Stimulated activated CD4-positive, alpha-beta T cell treated with anti-CD3 and anti-CD28 coated beads, Interleukin-1b, Interleukin-23, amount 100 ng/mL, for 4 hours (primary cell): ENCODE measurements at places on chromosomes 13 and 19.

DNA sequence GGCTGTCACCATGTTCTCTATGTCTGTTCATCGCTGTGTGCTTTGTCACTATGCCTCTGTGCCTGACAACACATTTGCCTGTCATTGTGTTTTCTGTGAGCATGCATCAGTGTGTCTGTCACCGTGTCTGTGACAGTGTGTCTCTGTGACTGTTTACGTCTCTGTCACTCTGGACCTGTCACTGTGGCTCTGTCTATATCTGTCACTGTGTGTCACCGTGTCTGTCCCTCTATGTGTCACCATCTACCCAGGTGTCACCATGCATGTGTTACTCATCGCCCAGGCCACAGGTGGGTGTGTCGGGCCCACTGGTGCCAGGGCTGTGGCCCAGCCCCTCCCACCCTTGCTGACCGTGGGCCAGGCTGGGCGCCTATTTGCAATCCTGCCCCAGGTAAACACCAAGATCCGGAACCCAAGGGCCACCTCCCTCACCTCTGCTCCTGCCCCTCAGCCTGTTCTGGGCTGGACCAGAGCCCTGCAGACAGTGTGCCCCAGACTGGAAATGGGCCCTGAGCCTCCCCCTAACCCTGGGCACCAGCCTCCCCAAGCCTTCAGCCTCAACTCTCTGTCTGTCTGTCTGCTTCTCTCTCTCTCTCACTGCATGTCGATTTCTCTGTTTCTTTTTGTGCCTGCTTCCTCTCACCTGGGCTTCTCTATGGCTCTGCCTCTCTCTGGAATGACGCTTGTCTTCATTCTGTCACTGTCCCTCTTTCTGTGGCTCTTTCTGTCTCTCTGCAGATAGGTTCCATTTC, 7.7 kb downstream of the IRF2BP1 start:
- no peak for DNase-seq

DNA sequence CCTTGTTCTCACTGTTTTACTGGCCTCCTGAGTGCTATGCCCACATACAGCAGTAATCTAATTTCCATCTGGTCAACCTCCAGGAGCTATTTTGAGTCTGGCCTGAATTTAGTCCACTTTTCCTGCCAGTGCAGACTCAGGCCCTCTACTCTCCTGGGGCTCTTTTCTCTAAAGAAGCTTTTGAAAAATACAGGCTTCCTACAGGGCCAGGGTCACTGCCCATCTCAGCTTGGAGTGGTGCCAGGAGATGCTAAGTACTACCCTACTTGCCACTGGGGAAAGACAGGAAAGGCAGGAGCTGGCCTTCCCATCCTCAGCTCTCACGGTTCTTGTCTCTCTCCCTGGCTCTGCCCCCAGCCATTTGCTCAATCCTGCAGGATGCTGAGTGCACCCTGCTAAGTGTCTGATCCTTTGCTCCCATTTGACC, 101.7 kb upstream of the SERP2 start:
- DNase-seq, result no peak

DNA sequence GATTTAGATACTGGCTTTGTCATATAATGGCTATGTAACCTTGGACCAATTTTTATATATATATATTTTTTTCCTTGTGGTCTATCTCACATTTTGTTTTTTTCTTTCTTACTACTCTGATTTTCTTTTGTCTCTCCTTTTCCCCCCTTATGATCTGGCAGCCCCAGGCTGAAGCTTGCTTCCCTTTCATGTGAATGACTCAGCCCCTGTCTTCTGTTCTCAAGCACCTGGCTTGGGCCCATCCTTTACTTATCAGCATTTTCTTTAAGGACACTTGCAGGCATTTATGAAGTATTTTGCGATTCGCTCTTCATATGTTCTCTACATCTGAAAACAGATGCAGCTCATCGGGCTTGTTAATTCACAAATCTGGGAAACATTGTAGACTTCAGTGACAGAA, 163.6 kb downstream of the SPRY2 start:
- no peak for DNase-seq

DNA sequence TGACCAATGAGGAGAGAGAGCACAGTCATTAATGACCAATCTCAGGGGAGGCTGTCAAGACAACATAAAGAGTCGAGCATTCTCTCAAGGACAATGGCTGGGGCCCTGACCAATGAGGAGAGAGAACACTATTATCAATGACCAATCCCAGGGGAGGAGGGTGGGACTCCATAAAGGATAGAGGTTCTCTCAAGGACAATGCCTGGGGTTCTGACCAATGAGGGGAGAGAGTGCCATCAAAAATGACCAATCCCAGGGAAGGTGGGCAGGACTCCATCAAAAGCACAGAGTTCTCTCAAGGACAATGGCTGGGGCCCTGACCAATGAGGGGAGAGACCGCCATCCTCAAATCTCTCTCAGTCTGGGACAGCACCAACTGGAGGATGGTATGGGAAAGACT, 3.3 kb upstream of the KLK11 start:
- DNase-seq, result no peak

DNA sequence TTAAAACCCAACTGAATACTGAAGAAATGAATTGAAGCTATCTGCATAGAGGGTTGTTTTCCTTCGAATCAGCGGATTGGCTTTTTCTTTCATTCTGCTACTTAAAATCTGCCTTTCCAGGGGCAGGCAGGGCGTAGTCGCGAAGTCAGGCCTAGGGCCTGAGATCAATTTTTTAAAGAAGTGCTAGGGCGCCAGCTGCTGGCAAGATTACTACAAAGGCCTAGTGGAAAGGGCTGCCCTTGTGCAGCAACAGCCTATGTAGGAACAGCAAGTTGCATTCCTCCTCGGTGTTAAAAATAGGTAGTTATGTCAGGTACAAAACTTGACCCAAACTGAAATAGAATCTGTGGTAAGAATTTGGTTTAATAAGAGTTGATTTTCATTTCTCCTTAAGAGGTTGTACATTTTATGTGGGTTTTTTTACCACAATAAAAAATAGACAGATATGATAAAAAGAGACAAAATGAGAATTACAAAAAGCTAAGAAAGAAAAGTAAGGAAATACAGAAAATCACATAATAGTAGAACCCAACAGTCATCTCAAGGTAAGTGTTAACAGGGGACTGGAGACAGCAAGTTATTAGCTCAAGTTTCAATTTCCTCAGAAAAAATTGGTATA, 9.5 kb upstream of the URAD start:
- no peak for DNase-seq

GRCh38 chr13:80101040-80101439, 239.9 kb downstream of the SPRY2 start:
- no peak for DNase-seq

- no peak for DNase-seq
Measured at GRCh38 chr13:27023385-27024073, 148.1 kb downstream of the USP12 start.

DNA sequence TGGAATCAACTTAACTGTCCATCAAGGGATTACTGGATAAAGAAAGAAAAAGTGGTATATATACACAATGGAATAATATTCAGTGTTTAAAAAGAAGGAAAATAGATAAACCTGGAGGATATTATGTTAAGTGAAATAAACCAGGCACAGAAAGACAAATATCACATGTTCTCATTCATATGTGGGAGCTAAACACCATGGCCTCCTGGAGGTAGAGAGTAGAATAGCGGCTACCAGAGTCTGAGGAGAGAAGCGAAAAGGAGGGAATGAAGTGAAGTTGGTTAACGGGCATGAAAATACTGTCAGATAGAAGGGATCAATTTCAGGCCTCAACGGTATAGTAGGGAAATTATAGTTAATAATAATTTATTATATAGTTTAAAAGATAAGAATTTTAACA, 147.5 kb upstream of the OBI1 start:
- no peak for DNase-seq

DNA sequence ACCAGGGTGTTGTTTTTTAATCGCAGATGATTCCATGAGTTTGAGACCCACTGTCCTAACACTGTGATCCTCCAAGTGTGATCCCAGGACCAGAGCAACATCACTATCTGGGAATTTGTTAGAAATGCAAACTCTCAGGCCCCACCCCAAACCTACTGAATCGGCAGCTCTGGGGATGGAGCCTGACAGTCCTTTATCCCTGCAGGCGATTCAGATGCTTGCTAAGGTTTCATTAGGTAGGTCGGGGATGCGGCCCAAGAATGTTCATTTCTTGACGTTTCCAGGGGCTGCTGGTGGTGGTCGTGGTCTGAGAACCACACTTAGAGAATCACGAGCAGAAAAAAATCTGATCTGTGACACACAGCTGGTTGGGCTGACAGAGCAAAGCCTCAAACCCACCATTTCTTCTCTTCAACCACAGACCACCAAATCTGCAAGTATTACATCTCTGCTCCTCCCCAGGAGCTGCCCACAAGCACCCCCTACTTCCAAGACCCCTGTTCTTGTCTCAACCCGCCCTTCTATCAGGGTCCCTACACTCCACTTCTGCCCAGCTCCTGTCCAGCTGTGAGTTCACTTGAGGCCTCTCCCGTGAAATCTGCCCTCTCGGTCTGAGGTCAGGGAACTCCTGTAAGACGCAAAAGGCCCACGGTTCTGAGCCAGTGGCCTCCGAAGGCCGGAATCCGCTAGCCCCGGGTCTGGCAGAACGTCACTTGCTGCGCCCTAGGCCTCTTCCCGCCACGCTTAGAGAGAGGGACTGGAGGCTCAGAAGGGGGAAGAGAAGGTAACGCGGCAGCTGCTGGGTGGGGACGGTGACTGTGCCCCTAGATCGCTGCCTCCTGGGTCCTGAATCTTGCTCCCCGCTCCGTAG, 1.1 kb upstream of the FARP1 start:
- DNase-seq, result no peak

DNA sequence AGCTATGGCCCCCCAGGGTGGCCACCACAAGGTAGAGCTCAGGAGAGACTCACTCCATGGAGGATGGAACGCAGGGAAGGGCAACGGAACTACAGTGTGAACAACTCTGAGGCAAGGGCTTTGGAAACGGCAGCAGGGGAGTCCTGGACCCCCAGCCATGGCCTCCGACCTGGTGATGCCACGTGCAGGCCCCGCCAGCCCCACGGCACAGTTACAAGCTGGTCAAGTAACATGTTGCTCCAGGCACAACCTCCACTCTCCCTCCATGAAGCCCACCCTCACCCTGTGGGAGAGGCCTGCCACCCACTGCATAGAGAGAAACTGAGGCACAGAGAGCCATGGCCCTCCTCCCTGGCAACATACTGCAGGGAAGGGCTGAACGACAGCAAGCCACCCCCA, 9.1 kb upstream of the CERS1 start:
- no peak for DNase-seq

GRCh38 chr13:98428256-98428966, 148.5 kb downstream of the STK24 start:
- no peak for DNase-seq

GRCh38 chr13:86877441-86877840, 793.7 kb upstream of the SLITRK5 start:
- no peak for DNase-seq

DNA sequence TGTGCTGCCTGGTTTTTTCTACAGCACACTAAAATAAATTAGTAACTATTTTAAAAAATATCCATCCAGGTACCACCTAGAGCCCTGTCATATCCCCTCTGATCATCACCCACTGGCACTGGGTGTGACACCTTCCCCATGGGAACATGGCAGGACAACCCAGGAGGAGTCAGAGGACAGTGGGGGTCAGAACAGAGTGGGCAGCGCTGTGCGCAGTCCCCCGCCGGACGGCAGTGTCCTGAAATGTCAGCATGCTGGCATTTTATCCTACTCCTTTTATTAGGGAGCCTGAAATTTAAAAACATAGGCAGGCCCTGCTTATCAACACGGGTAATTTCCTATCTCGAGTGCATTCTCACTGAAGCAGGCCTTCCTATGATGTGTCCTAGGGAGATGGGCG, 42.1 kb upstream of the GAS6 start:
- no peak for DNase-seq

DNA sequence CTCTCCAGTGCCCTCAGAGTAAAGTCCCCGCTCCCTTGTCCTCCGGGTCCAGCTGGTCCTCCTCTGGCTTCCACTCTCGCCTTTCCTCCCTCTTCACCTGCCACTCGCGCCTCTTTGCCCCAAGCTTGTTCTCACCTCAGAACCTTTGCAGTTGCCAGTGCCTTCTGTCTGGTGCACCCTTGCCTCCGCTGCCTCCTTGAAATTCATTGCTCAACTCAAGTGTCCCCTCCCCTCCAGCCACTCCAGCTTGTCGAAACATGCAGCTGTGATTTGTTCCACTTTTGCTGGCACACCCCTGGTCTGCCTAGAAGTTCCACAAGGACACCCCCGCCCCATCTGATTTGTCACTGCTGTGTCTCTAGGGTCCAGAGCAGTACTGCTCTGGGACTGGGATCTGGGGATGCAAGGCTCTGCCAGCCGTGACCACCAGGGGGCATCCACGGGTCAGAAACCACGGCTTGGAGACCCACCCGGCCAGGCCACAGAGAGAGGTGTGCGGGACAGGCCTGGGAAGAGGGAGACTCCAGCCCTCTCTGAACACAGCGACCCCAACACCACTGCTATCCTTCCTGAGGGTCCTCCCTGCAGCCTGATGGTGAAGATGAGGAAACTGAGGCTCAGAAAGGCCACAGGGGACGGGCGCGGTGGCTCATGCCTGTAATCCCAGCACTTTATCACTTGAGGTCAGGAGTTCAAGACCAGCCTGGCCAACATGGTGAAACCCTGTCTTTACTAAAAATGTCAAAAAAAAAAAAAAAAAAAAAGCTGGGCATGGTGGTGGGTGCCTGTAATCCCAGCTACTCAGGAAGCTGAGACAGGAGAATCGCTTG, 49.9 kb downstream of the AP1M1 start:
- DNase-seq, result peak; percentile 84

- DNase-seq, result no peak
Measured at GRCh38 chr13:30021611-30022010, 171.2 kb upstream of the UBL3 start.

GRCh38 chr13:50598338-50598737, 245.2 kb downstream of the DLEU7 start:
- no peak for DNase-seq

DNA sequence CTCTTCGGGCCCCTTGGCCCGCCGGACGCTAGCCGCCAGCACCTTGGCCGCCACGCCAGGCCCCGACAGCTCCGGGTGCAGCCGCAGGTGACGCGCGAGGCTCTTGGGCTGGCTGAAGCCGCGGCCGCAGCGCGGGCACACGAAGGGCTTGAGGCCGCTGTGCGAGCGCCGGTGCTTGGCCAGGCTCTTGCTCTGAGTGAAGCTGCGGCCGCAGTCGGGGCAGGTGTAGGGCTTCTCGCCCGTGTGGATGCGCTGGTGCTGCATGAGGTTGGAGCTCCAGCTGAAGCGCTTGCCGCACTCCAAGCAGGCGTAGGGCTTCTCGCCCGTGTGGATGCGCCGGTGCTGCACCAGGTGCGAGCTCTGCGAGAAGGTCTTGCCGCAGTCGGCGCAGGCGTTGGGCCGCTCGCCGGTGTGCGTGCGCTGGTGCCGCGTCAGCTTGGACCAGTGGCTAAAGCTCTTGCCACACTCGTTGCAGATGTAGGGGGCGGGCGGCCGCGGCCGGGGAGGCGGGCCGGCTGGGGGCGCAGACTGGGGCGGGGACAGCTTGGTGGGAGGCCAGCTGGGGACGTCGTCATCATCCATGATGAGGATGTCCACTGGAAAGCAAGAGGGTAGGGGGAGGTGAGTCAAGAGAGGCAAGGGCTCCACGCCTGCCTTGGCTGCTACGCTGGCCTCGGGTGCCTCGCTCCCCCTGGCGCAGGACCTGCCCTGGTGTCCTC, 32.4 kb downstream of the ZNF787 start:
- DNase-seq, result no peak
